ENCODE measurements at places on chromosomes 12 and 14. TPM values are rescaled to one million over a fixed set of nuclear protein-coding genes. Genes with fewer than 3 reads are reported as not detected.

DNA sequence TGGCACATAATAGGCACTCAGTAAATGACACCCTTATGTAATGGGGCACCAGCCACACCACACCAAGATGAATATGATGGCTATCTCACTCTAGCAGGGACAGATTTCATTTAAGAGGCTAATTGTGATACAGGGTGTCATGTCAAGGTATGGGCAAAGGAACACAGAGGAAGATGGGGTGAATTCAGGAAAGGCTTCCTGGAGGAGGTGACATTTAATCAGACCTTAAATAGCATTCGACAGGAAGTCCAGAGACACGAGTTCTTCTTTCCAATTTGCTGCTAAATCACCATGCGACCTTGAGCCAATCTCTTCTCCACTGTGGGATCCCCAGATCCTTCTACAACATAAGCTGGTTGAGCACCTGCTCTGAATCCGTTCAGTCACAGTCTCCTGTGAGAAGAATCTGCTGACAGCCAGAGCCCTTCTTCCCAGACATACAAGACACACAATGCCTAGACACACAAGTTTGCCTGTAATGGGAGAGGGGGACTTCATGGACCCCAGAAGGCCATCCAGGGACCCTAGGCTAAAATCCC is 1.5 kb upstream of the DTX1 start:
- no peak for DNase-seq

DNA sequence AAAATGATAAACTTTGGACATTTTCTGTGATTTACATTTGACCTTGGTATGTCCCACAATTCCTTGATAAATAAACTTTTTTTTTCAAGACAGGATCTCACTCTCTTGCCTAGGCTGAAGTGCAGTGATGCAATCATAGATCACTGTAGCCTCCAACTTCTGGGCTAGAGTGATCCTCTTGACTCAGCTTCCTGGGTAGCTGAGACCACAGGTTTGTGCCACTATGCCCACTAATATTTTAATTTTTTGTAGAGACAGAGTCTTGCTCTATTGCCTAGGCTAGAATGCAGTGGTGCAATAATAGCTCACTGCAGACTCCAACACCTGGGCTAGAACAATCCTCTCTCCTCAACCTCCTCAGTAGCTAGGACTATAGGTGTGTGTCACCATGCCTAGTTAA is 79.1 kb upstream of the PTGDR start:
- DNase-seq, result no peak

DNA sequence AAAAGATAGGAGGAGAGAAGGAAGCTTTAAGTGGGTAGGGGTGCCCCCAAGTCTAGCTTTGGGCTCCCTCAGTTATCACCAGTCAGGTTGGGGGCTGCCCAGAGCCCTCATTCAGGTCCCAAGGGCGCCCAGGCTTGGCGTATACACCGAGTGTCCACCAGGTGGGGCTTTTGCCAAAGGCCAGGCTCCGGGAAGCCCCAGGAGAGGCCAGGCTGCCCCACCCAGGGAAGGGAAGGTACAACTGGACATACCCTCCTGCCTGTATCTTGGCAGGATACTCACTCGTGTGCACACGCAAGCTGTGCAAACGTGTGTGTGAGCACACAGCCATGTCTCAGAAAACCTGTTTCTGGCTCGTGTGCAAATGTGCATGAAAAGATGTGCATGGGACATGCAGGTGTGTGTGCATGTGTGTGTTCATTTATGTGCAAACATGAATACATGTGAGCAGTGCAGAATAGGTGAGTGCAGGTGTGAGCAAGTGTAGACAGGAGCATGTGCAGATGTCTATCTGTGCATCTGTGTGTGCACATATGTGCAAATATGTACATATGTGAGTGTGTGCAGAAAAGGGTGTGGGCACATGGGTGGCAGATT is 103.9 kb upstream of the MYL2 start:
- DNase-seq, result peak; percentile 9

The ESRRB gene
- not detected for total RNA-seq

GRCh38 chr12:95182868-95183415 is 34.3 kb downstream of the FGD6 start:
- no peak for DNase-seq

DNA sequence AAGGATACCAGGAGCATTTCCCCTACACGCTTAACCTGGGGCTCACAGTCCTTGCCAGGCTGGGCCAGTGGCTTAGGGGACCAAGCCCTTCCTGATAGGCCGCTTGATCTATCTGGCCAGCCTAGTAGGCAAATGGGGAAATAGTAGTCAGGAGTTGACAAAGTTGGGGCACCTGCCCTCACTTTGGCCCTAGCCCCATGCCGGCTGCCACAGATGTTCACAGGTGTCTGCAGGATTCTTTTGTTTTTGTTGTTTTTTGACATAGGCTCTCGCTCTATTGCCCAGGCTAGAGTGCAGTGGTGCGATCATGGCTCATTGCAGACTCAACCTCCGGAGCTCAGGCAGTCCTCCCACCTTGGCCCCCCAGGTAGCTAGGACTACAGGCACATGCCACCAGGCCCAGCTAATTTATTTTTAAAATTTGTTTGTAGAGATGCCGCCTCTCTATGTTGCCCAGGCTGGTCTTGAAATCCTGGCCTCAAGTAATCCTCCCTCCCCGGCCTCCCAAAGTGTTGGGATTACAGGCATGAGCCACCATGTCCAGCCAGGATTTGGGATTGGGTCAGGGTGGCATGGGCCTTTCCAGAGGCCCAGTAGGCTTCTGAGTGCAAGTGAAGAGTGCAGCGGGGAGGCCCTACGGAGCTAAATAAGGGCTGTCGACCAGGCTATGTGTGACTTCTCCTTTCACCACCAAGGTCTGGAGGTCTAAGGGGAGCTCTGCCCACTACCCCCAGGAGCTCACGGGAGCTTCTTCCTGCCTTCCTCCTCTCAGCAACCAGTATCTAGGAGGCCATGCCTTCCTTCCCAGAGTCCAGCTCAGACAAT is 15.5 kb upstream of the HDAC7 start:
- DNase-seq, result no peak

- DNase-seq, result no peak
These were observed 77.2 kb downstream of the RFLNA start for GRCh38 chr12:124371970-124372555.

- no peak for DNase-seq
These were observed 178.4 kb downstream of the KCNA5 start for GRCh38 chr12:5222011-5222461.

The IL31 gene
- not detected for total RNA-seq

DNA sequence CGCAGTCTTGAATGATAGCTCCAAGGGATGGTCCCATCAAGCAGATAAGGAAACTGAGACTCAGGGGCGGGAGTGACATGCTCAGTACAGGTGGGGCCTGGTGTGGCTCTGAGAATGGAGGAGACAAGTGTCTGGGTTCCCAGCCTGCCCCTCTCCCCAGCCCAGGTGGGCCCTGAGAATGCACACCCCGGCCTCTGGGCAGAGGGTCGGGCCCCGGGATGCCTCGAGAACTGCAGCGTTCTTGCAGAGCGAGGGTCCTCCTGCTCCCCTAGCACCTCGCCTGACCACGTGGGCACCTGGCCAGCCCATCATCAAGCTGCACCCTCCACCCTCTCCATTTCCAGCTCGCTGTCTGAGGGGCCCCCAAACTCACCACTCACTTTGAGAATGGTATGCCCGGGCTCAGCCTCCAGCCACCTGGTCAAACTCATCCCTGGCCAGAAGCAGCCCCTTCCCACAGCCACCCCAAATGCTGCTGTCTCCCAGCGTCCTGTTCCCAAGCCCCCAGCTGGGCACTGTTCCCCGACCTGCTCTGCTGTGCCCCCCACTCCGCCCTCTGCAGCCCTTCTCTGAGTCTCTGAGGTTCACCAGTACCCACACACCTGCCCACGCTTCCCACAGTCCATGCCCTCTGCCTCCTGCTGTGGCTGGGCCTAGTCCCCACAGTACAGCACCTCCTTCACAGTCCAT is 44.3 kb downstream of the CYP46A1 start:
- DNase-seq, result no peak

The CCDC184 gene
- total RNA-seq, result 0.17 TPM

DNA sequence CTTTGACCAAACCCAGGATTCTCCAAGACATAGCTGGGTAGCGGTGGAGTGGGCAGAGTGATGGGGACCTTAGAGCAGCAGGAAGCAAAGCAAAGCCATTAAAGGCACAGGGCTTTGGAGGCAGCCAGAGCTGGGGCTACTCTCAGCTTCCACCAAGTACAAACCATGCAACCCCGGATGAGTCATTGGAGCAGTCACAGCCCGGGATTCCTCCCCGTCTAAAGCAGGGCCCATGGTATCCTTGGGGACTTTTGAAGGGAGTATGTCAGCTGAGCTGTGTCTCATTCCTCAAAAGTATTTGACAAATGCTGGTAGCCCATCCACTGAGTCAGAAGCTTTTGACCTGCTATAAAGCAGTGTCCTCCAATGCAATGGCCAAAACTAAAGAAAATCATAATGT is 9.7 kb upstream of the IFI27 start:
- DNase-seq, result peak; percentile 56

The FAM90A1 gene
- total RNA-seq, result 0.33 TPM

The IRAK3 gene
- total RNA-seq, result 7.4 TPM

The RTL1 gene
- not detected for total RNA-seq

GRCh38 chr12:85798122-85798521 is 38.1 kb downstream of the RASSF9 start:
- DNase-seq, result no peak

DNA sequence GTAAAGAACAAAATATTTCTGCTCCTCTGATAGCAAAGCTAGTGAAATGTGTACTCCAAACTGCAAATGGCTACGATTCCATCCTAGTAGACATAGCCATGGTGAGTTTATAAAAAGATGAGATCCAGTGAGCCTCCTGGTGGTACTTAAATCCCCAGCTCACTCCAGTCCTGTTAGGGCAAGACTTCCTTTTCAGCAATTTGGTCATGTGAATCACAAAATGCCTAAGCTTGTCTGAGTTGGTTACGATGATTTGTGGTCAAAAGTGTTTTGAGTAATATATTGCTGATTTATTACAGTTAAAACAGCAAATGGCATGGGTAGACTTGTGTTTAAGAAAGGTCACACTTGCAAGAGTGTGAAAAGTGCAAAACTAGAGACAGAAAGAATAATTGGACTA is 102.7 kb upstream of the NAV3 start:
- DNase-seq, result peak; percentile 31

The MFAP5 gene
- total RNA-seq, result 9.0 TPM

DNA sequence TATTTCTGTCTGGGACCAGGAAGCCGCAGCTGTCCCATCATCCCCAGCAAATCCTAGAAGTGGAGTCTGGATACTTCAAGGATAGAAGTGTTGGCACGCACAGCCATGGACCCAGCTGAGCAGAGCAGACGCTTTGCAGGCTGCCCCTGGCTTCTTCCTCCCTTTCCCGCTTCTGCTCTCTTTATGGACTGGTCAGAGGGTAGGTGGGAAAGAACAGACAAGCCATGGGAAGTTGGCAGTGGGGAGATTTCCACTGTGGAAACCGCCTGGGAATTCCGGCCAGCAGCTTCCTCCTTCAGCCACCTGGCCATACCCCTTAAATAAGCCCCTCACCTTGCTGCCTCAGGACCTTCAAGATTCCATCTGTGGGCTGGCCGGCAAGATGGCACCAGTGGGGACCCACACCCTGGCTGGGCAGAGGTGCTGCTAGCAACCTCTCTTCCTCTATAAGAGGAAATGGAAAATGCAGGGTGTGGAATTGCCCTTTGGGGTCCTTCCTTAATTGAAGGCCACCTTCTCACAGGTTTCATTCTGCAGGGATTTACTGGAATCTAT is 20.6 kb downstream of the OTUB2 start:
- no peak for DNase-seq

GRCh38 chr12:108033090-108033489 is 96.0 kb upstream of the WSCD2 start:
- no peak for DNase-seq

- DNase-seq, result peak; percentile 19
These were observed 167.9 kb downstream of the PRKD1 start for GRCh38 chr14:29759521-29760340.

DNA sequence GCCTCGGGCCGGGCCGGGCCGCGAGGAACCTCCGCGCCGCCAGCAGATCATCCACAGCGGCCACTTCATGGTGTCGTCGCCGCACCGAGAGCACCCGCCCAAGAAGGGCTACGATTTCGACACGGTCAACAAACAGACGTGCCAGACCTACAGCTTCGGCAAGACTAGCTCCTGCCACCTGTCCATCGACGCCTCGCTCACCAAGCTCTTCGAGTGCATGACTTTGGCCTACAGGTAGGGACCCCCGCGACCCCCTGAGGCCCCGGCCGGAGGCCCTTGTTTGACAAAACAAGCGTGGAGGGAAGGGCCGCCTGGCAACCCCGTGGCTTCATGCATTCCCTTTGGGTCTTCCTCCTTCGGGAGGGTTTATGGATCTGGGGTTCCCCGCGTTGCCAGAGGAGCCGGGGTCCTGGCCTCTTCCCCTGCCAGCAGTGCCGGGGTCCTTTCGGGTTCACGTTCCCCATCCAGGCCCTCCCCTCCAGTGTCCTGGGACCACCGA is 526 bp downstream of the MLXIP start:
- no peak for DNase-seq

The SLC25A47 gene
- under 0.01 TPM for total RNA-seq

DNA sequence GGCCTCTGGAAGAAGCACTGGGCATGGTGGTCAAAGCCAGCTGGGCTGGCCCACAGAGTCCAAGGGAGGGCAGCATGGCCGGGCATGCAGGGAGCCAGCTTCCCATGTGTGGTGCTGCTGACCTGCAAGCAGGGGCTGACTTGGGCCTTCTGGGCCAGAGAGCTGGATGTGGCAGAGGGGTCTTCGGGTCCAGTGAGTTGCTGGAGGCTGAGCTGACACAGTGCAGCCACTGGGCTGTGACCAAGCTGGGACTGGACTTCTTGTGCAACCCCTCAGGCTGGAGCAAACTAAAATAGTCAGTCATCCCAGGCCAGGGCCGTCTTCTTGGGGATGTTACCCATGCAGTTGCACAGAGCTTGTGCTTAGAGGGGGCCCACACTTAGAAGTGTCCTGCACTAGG is 7.3 kb upstream of the RIN3 start:
- no peak for DNase-seq

GRCh38 chr12:107322063-107322462 is 228.7 kb upstream of the CRY1 start:
- no peak for DNase-seq

DNA sequence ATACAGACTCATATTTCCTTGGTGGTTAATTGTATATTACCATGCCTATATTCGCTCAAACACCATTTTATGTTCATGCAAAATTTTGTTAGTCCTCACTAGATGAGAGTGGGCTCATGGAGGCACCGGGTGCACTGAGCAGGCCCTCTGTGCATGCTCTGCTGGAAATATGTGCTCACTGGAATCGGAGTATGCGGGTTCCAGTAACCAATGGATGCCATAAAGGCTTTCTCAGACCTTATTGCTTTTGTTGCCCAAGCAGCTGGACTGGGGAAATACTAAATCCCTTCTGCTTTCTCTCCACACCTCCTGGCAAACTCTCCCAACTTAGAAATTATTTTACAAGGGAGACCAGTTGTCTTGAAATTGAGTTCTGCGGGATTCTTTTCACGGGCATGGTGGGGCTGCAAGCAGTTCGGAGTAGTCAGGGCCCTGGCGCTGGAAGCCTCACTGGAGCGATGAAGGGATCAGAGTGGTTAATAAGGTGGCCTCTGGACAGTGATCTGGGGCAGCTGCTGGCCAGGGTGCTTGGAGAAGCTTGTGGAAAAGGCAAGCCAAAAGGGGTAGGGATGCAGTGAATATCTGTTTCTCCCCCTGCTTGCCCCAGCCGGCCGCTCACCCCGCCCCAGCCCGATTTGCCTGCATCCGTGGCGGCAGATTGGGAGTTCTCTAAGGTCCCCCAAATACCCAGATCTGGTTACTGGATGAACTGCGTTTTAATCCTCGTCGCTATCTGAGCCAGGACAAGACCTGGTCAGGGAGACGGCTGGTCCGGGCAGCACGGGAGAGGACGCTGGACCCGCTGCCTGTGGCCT is 7.4 kb upstream of the HOXC6 start:
- DNase-seq, result no peak
